ENCODE measurements at places on chromosomes 3 and 15.

GRCh38 chr3:149968216-149968615 lies 2.5 kb downstream of the PFN2 start:
- DNase-seq: no peak

- DNase-seq: no peak
Observed at GRCh38 chr3:118151164-118151563, 883.5 kb downstream of the IGSF11 start.

- no peak for DNase-seq
Observed at GRCh38 chr15:58392611-58393161, 39.1 kb upstream of the LIPC start.

DNA sequence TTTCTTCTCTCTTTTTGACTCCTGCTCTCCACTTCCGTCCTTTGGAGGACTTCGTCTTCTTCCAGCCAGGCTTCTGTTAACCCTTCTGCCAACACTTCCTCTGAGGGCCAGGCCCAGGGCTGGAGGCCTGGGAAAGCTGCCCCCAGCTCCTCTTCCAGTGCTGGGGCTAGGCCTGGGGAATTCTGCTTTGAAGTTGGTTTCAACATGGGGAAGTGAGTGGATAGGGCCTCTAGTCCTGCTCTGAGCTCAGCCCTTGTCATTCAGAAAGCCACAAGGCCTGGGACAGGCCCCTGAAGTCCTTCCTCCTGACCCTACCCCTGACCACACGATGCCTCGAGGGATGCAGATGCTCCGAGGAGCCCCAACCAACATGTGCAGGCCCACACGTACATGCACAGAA lies 53.9 kb upstream of the HERC1 start:
- DNase-seq: no peak

All from activated CD4-positive, alpha-beta T cell treated with anti-CD3 and anti-CD28 coated beads, Interleukin-2, amount 50 U/mL, for 48 hours (primary cell).